ENCODE measurements at places on chromosomes 16 and 17.

GRCh38 chr16:65062736-65063583, 58.9 kb downstream of the CDH11 start:
- DNase-seq: no peak

DNA sequence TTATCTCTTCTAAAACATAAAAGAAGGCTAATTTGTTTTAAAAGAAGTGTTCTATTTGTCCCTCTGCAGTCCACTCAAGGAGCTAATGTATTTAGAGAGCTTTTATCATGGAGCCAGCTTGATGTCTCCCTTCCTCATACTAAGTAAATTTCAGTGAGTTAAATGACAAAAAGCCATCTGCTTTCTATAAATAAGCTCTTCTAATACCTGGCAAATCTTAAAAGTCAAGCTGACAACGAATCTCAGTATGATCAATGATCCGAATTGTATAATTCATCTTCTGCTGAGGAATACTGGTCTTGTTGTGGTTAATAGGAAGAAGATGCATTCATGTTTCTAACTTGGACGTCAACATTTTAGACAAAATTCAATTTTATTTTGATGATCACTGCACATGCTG, 1390.7 kb downstream of the CDH8 start:
- DNase-seq: no peak

GRCh38 chr17:61774724-61775123, 88.6 kb downstream of the BRIP1 start:
- DNase-seq: peak; percentile 11

GRCh38 chr16:31871510-31871909, 2.1 kb upstream of the ZNF267 start:
- no peak for DNase-seq

- DNase-seq: no peak
These were observed 30.0 kb downstream of the SLC13A5 start for GRCh38 chr17:6683081-6683684.

DNA sequence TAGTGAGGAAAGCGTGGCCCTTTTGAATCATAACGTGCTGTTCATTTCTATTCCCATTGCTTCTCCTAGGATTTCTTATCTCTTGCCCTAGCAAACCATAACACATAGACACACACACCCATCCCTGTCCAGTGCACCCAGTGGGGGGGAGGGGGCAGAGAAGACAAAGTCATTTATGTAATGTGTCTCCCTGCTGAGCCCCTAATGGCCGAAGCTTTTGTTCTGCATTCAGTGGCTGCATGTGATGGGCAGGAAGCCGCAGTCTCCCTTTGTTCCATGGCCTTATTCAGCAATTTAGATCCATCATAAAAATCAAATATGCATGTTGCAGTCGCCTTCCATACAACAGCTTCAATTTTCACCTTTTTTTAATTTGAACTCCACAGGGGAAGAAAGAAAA, 325.4 kb downstream of the ZFHX3 start:
- no peak for DNase-seq

DNA sequence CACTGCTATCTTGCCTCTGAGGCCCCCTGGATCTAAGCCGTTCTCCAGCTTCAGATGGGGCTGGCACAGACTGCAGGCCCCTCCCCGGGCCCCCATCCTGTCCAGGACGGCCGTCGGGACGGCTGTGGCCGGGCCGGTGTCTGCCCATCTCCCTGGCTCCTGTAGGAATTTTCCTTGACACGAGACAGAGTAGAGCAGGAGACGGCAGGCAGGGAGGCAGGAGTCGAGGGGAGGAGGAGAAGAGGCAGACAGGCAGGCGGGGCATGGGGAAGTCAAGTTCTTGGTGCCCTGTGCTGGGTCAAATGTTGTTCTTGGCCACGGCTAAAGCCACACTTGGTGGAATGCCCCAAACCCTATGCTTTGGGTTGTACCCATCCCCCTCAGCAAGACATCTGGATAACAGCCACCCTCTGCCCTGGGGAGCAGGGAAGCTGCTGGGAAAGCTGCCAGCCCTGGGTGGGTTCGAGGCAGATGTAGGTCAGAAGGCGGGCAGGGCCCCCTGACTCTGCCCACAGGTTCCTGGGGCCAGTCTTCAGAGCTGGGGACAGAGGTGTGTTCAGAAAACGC, 4.0 kb downstream of the C1QTNF1 start:
- peak; percentile 26 for DNase-seq

DNA sequence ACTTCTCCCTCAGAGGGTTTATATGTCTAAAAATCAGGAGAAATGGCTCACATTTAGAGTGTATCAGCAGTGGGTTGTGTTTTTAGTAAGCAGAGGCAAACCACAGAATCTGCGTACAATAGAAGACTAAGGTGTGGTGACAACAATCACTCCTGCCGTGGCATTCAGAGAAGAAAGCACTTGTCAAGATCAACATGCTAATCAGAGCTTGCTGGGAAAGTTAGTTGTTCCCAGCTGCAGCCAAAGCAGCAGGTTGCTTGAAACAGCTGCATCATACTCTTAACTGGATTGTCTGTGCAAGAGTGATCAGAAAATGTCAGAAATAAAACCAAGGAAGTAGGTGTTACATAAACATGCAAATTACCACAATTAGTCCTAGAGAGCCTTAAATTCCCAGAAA, 616.4 kb downstream of the CDH8 start:
- DNase-seq: no peak

DNA sequence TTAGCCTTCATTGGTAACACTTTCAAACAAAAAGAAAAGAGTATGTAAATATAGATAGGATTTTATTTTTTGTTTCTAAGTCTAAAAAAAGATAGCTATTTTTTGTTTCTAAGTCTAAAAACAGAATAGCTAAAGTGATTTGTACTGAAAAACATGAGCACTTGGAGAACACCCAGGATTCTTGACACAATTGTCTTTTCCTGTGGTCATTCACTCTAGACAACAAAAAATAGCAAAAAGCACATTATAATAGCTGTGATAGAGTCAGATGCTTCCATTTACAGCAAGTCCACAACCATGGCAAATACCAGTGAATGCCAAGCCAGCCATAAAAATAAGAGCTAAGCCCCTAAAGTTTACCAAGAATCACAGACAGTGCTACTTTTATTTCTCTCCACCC, 36.7 kb downstream of the SKAP1 start:
- peak; percentile 3 for DNase-seq

DNA sequence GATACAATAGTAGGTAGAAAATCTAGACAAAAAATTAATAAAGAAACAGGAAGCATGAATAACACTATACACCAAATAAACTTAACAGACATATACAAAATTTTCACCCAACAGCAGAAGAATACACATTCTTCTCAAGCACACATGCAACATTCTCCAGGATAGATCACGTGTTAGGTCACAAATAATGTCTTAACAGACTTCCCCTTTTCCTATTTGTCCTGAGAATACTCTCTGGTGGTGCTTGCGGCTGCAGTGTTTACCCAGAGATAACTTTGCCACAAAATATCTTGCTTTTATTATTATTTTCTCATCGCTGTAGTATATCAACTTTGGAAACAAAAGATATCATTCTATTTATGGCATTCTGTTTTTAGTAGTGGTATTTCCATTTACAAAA, 40.6 kb upstream of the ZNF267 start:
- no peak for DNase-seq

DNA sequence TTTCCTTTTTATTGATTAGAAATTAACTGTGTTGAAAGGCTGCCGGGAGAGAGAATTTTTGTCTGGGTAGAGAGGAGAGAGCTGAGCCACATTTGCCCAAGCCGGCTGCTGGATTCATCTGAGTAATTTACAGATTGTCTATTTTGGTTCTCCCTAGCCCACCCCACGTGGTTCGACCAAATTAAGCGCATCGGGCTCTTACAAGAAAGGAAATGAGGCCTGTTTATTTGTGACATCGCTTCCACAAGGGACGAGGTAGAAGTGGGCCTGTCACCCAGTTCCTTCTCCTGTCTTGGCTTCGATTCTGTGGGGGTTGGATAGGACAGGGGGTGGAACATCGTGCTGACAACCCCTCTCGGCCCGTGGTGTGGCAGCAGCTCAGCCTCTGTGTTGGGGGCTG, 42.9 kb downstream of the SYT17 start:
- DNase-seq: no peak
